Activated CD4-positive, alpha-beta T cell treated with anti-CD3 and anti-CD28 coated beads, Interleukin-2, amount 10 ng/mL, durations not matched to agents 7 days and 5 days (primary cell): ENCODE measurements at places on chromosomes 4 and X. TPM values are rescaled to one million over a fixed set of nuclear protein-coding genes. Genes with fewer than 3 reads are reported as not detected.
A peak's percentile ranks its signal among the peaks of the same experiment; 100 is the strongest.

The TRAM1L1 gene
- total RNA-seq: not detected

The LINC00632 gene
- total RNA-seq: 14.3 TPM

- peak overlapping the region; percentile 49 for H3K4me3 ChIP-seq
- peak overlapping the region; percentile 86 for H3K27ac ChIP-seq
- H3K36me3 ChIP-seq: no peaks in the 10 kb centered on the region
- DNase-seq: peak; percentile 69
Measured at GRCh38 chr4:77193511-77194102, 36.6 kb downstream of the CCNG2 start.

DNA sequence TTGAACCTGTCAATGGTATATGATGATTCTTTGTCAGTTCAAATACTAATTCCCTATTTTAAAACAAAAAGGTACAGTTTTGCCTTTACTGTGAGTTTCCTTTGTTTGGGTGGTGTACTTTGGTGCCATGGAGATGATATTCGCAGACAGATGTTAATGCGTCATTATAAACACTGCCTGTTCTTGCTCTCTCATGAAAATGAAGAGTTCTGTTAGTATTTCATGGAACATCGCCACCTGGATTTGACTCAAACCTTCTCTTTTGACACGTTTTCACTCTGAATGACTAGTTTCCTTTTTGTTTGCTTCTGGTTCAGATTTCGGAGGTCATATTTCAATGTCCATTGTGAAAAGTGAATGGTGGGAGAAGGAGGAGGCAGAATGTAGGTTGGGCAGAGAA lies 6.9 kb upstream of the CTSO start:
- H3K36me3 ChIP-seq: no peaks in the 10 kb centered on the region
- H3K27me3 ChIP-seq: peaks cover 7% of the 10 kb centered on the region
- no peak for DNase-seq

GRCh38 chr4:80336582-80336981 lies 1.1 kb downstream of the CFAP299 start:
- no peaks in the 10 kb centered on the region for H3K36me3 ChIP-seq
- peaks cover 13% of the 10 kb centered on the region for H3K4me1 ChIP-seq
- no peak for DNase-seq
- H3K27ac ChIP-seq: no peak overlapping the region
- peaks cover 19% of the 10 kb centered on the region for H3K27me3 ChIP-seq

DNA sequence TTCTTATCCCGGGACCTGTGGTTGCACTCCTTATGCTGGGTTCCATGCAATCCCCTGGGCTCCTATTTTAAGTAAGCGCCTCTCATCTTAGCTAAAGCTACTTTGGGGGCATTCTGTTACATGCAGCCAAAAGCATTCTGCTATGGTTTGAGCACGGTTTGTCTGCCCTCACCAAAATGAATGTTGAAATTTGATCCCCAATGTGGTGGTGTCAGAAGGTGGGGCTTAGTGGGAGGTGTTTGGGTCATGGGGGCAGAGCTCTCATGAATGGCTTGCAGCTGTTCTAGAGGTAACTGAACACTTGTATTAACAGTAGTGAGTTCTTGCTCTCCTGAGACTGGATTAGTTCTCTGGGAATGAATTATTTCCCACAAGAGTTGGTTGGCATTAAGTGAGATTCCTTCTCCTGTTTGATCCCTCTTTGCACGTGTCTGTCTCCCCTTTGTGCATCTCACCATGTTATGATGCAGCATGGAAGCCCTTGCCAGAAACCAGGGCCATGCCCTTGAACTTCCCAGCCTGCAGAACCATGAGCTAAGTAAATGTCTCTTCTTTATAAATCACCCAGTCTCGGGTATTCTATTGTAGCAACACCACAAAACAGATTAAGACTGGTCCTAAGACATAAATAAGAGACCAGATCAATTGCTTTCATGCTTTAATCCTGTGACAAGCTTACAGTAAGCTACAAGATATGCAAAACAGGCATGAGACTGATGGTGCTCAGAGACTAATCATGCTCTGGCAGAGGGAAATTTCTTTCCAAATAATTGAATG lies 141.8 kb downstream of the TSPAN5 start:
- H3K27me3 ChIP-seq: no peaks in the 10 kb centered on the region
- no peak overlapping the region for H3K4me3 ChIP-seq
- peaks cover 8% of the 10 kb centered on the region for H3K36me3 ChIP-seq
- no peak overlapping the region for H3K27ac ChIP-seq

DNA sequence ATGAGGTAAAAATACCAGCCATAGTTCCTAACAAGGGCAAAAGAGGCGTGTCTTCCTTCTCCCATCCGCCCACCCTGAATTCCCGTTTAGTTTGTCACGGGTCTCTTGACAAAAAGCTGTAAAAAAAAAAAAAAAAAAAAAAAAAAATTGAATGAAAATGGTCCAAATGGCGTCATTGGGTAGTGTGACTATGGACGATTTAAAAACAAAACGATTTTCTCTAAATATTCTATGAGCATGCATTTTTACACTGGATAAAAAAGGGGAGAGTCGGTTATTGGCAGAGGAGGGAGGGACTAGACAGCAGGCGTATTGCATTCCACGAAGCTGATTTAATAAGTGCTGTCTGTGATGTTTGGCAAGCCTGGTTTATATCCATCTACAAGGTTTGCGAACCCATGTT lies at the start of gene FAM133A:
FAM133A (plus strand) TSS at position 338 of the 403 bp plus-strand sequence. CDS start 35,214 bp downstream, outside the sequence.
- no peak for DNase-seq
- peak within 1 kb of the TSS; percentile 82 for H3K4me3 ChIP-seq
- H3K27ac ChIP-seq: peak within 1 kb of the TSS; percentile 91
- H3K4me1 ChIP-seq: peaks cover 9% of the 10 kb centered on the region
- no peaks in the 10 kb centered on the region for H3K36me3 ChIP-seq

DNA sequence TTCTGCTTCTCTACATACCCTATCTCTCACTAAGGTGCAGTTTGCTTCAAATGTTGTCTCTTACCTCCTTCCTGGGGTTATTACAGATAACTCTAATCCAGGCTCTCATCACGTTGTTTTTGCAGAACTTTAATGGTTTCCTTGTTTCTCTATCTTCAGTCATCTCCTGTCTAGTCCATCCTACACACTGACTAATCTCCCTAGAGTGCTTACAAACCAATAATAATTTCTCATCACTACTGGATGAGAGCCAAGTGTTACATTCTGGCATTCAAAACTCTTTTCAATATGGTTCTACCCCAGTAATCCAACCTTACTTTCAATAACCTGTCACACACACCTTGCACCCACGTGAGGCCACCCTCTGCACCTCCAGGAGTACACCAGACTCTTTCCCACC lies 86.1 kb downstream of the SYNPO2 start:
- no peaks in the 10 kb centered on the region for H3K27me3 ChIP-seq
- no peak overlapping the region for H3K27ac ChIP-seq
- DNase-seq: no peak

GRCh38 chr4:9894644-9895332 lies 113.4 kb downstream of the DRD5 start:
- no peak for DNase-seq
- no peak overlapping the region for H3K27ac ChIP-seq
- peaks cover 8% of the 10 kb centered on the region for H3K27me3 ChIP-seq
- no peak overlapping the region for H3K4me3 ChIP-seq
- H3K4me1 ChIP-seq: no peaks in the 10 kb centered on the region
- H3K36me3 ChIP-seq: no peaks in the 10 kb centered on the region

- no peaks in the 10 kb centered on the region for H3K27me3 ChIP-seq
- no peak overlapping the region for H3K4me3 ChIP-seq
- DNase-seq: no peak
- no peak overlapping the region for H3K27ac ChIP-seq
- no peaks in the 10 kb centered on the region for H3K4me1 ChIP-seq
Measured at GRCh38 chrX:116285501-116285900, 115.0 kb downstream of the AGTR2 start.

DNA sequence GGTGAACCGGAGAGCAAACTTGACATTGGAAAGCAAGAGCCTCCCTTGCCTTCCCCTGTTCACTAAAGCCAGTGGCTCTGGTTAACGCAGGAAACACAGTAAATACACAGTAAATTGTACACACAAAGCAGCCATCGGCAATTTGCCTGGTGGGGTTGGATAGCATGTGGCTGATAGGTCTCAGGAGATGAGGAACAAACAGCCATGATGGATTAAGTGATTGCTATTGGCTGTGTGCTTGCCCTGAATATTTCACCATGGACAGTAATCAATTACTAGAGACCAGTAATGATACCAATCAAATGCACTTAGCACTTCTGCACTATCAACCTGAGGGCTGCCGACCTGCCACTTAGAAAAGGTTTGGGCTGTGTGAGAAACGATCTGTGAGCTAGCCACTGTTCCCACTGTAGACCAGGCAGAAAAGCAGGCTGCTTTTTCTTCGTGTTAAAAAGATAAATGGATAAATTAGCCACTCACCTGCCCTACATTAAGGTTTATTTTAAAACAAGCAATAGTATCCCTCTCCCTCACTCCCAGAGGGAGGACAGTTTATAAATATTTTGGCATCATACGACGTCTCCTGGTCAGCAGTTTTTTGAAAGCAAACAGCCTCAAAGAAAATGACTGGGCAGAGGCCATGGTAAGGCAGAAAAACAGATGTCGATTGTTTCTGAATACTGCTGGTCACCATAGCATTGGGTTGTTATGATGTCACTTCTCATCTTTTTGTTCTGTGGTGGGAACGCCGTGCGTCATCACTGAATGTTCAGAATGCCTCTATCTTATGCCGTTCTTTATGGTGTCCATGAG lies 167.1 kb downstream of the MAML3 start:
- H3K36me3 ChIP-seq: no peaks in the 10 kb centered on the region
- H3K4me1 ChIP-seq: no peaks in the 10 kb centered on the region
- H3K4me3 ChIP-seq: no peak overlapping the region
- DNase-seq: no peak
- H3K27ac ChIP-seq: no peak overlapping the region
- peaks cover 2% of the 10 kb centered on the region for H3K27me3 ChIP-seq

- no peak overlapping the region for H3K4me3 ChIP-seq
- H3K4me1 ChIP-seq: no peaks in the 10 kb centered on the region
- DNase-seq: no peak
- H3K36me3 ChIP-seq: no peaks in the 10 kb centered on the region
Measured at GRCh38 chr4:154435895-154436294, 55.7 kb downstream of the DCHS2 start.
